Mammary epithelial cell (primary cell): ENCODE measurements at places on chromosomes 4 and X.
A peak's percentile ranks its signal among the peaks of the same experiment; 100 is the strongest.

DNA sequence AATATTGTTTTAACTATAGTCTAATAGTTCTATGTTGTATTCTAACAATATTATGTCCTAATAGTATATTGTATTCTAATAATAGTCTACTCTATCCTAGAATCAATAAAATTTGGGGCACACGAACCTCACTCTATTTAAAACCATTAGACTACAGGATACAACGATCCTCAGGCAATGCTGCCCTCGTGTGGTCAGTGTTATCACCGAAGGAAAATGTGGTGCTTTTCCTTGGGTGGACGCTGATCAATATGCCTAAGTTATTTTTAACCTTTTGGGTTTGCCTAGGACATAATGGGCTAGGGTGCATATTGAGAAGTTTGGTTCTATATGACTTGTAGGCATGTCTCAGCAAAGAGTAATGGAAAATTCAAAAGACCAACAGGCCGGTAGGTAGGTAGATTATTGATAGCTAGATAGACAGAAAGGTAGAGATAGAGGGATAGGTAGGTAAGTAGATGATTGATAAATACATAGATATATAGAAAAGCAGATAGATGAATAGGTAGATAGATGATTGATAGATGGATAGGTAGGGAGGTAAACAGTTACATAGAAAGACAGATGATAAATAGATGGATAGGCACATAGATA, 75.1 kb downstream of the PRKX start:
- peak; percentile 20 for DNase-seq

DNA sequence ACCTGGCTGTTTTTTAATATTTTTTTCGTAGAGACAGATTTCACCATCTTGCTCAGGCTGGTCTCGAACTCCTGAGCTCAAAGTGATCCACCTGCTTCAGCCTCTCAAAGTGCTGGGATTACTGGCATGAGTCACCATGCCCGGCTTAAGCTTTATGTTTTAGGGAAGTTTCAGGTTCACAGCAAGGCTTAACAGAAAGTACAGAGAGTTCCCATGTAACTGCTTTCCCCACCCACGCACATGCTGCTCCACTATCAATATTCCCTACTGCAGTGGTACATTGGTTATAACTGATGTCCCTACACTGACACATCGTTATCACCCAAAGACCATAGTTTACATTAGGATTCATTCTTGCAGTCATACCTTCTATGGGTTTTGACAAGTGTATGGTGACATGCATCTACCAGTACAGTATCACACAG, 62.7 kb downstream of the PRPS1 start:
- DNase-seq, result no peak

GRCh38 chrX:138638996-138639395, 72.5 kb downstream of the FGF13 start:
- DNase-seq, result no peak

DNA sequence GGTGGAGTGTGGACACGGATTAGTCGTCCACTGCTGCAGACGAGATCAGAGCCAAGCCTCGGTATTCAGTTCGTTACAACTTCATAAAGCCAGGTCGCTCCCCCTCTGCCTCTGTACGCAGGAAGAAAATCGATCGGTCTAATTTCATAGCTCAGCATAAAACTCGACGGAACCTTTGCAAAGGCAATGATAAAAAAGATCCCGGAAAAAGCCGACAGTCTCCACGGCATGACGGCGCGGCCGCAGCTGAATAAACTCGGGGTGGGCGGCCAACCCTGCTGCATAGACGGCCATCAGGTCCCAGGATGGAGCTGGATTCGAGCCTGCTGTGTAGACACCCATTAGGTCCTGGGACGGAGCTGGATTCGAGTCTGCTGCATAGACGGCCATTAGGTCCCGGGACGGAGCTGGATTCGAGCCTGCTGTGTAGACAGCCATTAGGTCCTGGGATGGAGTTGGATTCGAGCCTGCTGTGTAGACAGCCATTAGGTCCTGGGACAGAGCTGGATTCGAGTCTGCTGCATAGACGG, 113.8 kb upstream of the PPP2R3B start:
- DNase-seq, result no peak

- DNase-seq, result peak; percentile 79
These were observed 1.1 kb upstream of the PGRMC2 start for GRCh38 chr4:128288689-128289106.

DNA sequence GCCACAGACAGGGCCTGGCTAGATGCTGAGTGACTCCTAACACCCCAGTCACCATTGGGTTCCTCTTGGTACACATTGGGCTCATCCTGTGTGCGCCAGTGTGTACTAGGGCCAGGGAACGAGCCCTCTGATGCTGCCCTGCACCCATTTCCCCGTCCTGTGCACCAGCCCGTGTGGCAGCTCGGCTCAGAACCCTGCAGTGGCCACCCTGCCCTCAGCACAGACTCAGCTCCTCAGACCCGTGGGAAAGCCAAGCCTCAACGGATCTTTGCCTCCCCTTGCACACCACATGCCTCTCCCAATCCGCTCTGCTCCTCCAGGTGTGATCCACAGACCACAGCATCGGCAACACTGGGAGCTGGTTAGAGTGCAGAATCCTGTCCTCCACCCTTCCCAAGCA, 38.6 kb downstream of the EVC start:
- no peak for DNase-seq

GRCh38 chr4:53658029-53658428, 66.7 kb upstream of the LNX1 start:
- no peak for DNase-seq

- no peak for DNase-seq
These were observed 764 bp upstream of the MTHFD2L start for GRCh38 chr4:74157154-74157553.
